Kidney (tissue), 22 donors: ENCODE measurements at places on chromosomes 12 and 14.

GRCh38 chr14:91142214-91142668 is 28.4 kb downstream of the DGLUCY start:
- DNase-seq = no peak

DNA sequence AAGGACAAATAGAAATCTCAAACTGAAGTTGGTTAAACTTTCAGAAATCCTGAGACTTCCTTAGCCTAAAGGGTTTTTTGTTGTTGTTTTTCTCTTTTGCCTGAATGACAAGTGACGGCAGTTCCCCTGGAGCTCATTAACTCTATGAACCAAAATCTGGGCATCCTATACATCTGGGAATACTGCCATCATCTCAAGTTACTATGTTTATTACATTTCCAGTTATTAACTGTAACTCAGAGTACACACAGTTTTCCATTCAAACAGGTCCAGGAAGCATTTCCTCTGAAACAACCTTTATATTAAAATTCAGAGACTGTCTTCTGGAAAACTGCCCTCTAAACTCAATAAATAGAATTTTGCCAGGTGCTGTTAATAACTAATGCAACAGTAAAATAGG is 55.6 kb upstream of the CDKL1 start:
- no peak for DNase-seq

DNA sequence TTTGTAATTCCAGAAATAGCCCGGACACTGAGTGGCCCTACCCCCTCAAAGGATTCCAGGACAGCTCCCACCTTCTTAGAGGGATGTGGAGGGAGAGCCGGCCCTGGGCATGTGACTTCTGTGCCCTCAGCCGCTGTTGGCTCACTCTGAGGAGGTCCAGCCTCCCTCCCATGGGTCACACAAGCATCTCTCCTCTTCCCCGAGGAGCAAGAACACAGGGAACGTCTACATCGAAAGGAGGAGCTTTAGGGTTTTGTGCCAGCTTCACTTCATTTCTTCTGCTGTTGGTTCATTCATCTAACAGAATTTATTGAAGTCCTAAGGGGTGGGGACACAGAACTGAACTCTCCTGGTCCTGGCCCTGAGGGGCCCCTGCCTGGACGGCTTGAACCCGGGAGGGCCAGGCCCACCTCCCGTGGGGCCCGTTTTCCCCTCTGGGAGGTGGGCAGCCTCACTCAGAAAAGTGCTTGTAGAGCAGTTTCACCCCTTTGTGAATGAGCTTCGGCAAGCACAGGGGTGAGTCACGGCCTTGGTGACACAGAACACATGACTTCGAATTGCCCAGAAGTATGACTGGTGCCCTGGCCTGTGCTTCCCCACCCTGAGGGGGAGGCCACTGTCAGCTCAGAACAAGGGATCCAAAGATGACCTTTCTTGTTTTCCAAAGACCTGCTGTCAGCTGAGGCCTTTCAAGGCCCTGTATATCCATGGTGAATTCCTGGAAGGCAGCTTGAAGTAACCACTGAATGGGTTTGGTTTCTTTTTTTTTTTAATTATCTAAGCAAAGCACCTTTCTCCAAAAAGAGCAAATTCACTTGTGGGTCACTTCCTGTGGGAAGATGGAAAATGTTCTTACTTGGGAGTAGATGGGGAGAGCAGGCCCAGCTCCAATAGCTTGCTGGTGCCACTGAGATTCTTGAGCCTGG is 39.2 kb downstream of the NFKBIA start:
- DNase-seq = no peak

- DNase-seq = peak; percentile 15
Measured at GRCh38 chr14:74636424-74637177, 24.6 kb upstream of the LTBP2 start.

DNA sequence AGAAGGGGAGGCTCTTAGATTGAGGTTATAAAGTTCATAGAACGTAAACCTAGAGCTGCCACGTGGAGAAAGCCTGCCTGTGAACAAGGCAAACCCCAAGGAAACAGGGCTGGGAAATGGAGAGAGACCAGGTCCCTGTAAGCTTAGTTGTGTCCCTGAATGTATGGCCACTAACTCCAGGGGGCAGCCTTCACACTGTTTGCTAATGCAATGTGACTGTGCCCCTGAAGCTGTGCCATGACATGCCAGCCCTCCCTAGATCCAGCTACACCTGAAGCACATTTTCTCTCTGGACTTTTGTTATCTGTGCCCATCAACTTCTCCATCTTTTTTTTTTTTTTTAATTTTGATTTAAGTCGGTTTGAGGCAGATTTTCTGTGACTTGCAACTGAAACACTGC is 60.6 kb upstream of the TMCC3 start:
- DNase-seq = no peak

DNA sequence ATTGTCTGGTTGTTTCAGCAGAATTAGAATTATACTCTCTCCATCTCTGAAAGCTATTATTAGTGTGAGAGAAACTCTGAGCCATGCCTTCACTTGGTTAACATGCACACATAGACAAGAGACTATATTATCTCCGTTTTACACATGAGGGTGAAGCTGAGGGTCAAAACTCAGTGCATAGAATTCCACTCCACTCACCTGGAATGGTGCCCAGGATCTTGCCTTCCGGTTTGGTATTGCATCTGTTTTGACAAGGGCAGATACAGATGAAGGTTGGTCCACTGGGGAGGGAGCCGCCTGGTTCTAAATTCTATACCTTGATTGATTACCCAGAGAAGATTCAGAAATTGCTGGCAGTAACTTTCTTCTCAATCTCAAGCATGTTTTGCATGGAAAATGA is 149.5 kb upstream of the PELI2 start:
- no peak for DNase-seq

- DNase-seq = no peak
Measured at GRCh38 chr14:46051796-46052195, 599.8 kb downstream of the RPL10L start.
